ENCODE measurements at places on chromosomes 1 and 21.

DNA sequence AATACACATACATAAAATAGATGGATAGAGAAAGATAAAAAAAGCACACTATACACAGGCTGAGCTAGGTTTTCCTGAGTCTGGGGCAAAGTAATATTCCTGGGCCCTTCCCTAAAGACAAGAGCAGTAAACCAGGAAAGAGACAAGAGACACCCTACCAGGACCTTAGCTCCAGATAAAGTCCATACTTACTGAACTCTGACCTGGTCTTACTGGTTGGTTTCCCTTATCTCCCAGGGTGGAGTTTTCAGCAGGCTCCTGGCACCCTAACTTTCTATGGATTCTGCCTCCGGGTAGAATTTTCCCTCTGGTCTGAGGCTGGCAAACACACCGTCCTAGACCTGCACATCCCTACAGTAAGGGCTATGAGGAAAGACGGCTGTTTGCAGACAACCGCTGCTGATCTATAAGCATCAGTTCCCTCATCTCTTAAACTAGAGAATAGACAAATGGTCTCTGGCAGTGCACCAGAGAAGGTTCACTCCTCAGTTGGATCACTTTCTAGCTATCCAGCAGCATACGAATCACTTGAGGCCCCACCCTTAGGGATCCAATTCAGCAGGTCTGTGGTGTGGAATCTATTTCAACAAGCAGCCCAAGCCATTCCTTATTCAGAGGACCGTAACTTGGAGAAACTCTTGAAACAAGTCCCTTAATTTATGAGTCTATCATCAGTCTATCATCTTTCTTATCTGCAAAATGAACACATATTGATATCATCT, 52.0 kb downstream of the ARHGEF11 start:
- no peak for DNase-seq

DNA sequence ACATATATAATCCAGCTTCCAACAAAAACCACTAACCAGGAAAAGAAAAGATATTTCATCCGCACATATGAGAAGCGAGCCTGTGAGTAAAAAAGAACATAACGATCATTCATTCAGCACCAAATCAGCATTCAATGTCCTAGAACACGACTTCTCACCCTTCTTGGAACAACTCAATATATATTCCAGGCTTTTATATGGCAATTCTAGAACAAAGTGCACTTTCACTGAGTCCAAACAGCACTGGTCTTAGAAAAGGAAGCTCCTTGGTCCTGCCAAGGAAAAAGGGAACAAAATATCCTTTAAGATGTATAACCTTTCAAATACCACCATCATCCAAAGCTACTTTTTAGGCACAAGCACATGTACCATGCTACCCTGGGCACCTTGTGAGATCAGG, 44.5 kb downstream of the RPL5 start:
- no peak for DNase-seq

- DNase-seq: no peak
Measured at GRCh38 chr21:25845729-25846256, 111.0 kb downstream of the GABPA start.

DNA sequence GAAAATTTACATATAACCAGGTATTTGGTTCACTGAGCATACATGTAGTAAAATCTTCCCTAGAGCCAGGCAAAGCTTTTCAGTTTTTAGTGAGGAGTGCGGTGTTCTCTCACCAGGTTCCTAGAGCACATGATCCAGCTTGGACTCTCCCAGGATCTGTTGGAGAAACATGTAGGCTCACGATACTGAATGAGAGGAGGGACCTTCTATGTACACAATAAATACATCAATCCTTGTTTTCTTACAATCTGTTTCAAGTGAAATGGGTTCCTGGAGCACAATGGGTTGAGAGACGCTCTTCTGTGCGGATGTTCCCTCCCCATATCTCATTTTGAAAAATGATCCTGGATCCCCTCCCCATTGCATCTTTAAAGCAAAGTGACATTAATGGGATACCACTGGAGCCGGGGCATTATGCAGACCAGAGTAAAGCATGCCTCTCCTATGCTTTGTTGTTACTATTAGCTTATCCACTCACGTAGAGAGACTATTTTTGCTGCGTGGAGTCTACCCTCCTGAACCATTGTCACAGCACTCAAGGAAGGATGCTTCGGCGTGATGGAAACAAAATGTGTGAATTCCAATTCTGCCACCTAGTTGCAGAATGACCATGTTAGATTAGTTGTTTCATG, 19.3 kb downstream of the SMYD2 start:
- no peak for DNase-seq

DNA sequence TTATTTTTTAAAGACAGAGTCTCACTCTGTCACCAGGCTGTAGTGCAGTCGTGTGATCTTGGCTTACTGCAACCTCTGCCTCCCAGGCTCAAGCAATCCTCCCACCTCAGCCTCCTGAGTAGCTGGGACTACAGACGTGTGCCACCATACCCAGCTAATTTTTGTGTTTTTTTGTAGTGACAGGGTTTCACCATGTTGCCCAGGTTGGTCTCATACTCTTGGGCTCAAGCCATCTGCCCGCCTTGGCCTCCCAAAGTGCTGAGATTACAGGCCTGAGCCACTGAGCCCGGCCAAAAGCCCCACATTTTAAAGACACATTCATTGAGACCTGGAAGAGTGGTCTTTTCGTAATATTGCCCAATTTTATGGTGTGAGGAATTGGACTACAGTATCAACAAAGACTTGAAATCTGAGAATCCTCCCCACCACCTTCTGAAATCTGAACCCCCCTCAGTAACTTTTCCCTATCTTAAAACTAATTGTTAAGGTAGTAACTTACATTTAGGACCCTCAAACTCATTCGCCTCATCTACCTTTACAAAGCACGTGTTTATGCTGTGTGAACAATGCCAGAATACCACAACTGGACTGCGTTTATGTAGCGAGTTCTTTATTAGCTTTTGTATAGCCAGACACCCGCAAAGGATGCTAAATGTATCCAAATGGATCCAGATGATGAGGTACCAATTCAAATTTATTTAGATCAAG, 2.7 kb downstream of the ERRFI1 start:
- DNase-seq: no peak

DNA sequence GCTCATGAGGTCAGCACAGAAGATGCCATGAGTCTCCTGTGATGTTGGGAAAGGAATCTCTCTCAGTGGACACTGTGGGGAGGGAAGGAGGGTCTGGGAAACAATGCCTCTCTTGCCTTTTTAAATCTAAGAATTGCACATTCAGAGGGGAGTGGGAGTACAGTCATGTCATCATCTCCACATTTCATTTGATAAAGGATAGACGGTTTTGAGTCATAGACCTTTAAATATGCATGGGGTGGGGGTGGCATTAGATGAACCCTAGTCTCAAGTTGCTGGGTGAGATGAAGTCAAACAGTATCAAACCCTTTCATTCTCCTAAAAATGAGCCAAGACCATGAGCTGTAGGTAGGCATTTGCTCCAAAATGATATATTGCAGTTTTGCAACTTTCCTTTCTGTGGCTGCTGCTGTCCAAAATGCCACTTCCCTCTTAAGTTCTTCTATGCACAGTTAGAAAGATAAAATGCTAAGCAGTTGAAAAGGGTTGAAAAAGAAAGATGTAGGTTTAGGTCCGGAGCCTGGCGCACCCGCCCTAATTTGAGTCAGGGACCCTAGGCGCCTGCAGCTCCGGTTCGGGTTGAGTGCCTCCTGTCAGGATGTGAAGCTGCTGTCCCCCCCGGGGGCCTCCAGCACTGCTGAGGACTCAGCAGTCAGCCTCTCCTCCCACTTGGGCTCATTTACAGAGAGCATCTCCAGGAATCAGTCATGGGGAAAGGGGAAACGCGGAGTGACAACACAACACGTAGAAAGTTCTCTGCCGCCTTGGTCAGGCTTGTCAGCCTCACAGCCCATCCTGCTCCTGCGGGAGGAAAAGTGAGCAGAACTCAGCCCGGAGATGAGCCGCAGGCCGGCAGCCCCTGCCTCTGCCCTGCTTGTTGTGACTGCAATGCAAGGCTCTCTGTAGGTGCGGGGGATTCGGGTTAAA, 479.3 kb upstream of the RUNX1 start:
- DNase-seq: peak; percentile 75

- peak; percentile 48 for DNase-seq
Measured at GRCh38 chr1:10217748-10218441, 7.5 kb downstream of the KIF1B start.

GRCh38 chr1:171740987-171741871, 636 bp downstream of the VAMP4 start:
- DNase-seq: peak; percentile 73

GRCh38 chr1:212488436-212489283, 55.9 kb downstream of the NENF start:
- no peak for DNase-seq

DNA sequence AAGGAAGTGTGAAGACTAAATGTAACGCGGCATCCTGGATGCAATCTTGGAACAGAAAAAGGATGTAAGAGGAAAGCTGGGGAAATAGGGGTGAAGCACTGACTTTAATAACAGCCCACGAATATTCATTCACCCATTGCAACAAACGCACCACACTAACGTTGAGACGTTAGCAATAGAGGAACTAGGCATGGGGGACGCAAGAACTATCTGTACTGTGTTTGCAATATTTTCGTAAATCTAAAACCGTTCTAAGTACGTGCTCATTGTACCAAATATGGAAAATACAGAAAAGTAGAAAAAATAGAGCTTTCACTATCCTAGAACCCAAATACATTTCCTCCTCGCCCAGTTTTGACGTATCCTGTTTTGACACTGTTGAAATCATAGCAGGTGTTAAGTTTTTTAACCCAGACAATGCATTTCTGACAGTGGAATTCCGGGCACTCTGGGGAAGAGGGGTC, 3.9 kb downstream of the LAPTM5 start:
- DNase-seq: no peak

DNA sequence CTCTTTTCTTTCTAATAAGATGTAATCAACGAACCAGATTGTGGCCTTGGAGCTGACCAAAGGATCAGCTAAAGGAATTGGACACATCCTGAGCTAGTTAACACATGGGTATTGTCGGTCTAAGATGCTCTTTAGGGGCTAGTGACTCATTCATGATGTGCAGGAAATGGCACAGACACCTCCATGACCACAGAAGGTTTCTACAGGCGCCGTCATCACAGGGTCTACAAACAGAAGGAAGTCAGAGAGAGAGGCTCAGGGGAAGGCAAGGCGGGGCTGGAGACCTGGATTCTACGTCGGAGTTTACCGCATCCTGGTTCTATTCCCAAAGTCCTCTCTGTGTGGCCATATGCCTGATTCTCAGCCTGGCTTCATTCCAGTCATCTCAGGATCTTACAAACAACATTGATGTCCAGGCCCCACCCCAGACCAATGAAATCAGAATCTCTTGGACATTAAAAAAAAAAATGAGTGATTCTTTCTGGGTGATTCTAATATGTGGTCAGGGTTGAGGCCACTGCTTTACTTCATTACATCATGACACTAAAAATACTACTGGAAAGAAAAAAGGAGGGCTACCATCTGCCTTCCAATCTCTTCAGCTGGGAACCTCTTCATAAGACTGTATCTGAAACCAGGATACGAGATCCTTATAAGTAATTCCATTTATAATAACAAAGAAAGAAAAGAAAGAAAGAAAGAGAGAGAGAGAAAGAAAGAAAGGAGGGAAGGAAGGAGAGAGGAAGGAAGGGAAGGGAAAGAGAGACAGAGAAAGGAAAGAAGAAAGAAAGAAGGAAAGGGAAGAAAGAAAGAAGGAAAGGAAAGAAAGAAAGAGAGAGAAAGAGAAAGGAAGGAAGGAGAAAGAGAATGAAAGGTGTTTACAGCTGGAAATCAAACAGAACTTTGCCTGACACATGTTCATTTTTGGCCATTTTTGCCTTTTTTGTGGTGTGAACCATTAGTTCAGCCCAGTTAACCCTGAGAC, 11.6 kb upstream of the KCNJ15 start:
- no peak for DNase-seq

DNA sequence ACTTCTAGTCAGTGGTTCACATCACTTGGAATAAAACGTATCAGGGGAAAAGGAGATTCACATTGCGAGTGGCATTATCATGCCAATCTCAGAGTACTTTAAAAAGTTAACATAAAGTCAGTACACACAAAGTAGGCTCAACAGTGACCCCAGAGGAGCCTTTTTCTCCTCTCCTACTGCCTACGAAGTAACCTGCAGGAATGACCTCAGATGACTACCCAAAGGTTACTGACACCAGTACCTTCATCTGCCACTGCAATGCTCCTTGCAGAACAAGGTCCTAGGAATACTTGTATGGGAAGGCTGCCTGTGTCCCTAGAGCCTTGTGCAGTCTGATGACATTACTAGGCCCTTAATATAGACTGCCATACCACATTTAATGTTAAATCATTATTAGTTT, 389.8 kb upstream of the LYPLAL1 start:
- DNase-seq: no peak

- no peak for DNase-seq
Measured at GRCh38 chr21:32108566-32108965, 170.3 kb downstream of the MIS18A start.

GRCh38 chr1:55584526-55585401, 369.6 kb upstream of the USP24 start:
- DNase-seq: no peak

- DNase-seq: peak; percentile 76
Measured at GRCh38 chr1:245153552-245154428, 995 bp upstream of the KIF26B start.

DNA sequence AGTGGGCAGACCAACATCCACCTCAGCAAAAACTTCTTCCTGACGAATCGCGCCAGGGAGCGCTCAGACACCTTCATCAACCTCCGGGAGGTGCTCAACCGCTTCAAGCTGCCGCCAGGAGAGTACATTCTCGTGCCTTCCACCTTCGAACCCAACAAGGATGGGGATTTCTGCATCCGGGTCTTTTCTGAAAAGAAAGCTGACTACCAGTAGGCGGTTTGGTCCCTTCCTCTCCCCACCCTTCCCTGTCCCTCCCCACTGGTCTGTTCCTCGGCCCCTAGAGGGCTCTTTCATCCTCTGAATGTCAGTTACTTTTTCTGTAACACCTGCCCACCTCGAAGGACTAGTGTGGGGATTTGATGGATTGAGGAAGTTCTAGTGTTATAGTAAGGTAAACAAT, 46.9 kb downstream of the CAPN2 start:
- no peak for DNase-seq

Measured in kidney (tissue), 22 donors.